ENCODE measurements at places on chromosomes 5 and 9.

DNA sequence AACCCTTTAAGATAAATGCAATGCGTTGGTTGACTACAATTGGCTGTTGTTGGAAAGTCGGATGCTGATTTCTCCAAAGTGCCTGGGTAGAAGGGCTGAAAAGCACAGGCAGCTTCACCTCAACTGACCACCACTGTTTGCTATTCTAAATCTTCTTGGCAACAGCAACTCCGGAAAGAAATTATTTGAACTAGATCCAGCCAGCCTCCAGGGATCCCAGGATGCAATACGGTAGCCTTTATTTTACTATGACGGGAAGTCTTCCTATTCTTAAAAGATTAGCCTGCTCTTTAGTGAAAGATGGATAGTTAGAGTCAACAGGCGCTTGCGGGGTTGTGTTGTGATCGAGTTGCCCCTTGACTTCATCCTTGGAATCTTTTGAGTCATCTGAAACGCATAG, 78.6 kb upstream of the KLF9 start:
- DNase-seq: peak; percentile 80

DNA sequence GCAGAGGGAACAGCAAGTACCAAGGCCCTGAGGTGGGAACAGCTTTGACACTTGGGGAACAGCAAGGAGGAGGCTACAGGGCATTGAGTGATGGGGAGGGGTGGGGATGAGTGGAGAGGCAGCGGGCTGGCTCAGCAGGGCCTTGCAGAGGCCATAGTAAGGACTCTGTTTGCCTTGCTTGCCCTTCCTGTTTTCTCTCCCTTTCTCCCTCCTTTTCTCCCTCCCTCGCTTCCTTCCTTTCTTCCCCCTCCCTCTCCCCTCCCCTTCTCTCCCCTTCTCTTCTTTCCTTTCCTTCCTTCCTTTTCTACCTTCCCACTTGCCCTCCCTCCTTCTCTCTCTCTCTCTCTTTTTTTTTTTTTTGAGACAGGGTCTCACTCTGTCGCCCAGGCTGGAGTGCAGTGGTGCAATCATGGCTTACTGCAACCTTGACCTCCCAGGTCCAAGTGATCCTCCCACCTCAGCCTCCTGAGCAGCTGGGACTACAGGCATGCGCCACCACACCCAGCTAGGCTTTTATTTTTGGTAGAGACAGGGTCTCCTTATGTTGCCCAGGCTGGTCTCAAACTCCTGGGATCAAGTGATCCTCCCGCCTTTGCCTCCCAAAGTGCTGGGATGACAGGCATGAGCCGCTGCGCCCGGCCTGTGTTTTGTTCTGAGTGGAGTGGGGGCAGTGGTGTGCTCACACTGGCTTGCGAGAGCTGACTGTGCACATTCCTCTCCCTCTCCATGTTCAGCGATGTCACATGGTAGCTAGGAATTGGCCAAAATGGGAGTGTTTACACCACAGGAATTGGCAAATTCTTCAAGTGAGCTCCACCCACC, 17.1 kb downstream of the IER5L start:
- peak; percentile 86 for DNase-seq

- DNase-seq: no peak
These were observed 167.3 kb upstream of the IRX1 start for GRCh38 chr5:3428334-3428733.

DNA sequence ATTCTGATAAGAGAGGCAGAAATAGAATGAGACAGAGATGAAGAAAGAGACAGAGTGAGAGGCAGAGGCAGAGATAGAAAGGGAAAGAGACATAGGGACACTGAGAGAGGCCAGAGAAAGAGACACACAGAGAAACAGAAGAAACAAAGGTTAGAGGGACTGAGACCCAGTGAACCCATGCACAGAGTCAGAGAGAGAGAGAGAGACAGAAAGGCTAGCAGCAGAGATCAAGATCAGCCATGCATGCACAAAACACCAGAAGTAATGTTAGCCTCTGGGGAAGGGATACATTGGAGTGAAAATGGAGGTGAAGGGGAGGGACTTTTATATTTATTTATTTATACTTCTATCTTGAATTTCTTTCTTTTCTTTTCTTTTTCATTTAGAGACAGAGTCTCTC, 14.1 kb upstream of the SPARC start:
- no peak for DNase-seq

GRCh38 chr5:170745481-170746071, 37.9 kb upstream of the GABRP start:
- DNase-seq: peak; percentile 16

- no peak for DNase-seq
These were observed 77.3 kb downstream of the SLC1A1 start for GRCh38 chr9:4567601-4568000.

- peak; percentile 37 for DNase-seq
These were observed 1.2 kb downstream of the SPRY4 start for GRCh38 chr5:142323480-142324135.

DNA sequence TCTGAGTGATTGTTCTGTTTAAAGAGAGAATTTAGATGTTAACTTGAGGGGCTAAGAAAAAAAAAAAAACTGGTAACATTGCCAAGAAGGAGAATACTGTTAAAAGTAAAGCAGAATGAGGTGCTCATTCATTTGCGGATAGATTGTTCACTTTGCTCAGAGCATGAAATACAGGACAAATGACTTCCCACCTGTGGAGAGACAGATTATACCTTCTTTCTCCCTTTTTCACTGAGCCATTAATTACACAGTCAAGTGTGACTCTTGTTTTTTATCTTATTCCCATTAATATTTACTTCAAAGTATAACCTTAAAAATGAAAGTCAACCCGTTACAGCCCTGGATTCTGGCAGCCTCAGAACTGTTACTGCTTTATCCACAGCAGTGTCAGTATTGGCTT, 264.5 kb downstream of the TAF11L14 start:
- no peak for DNase-seq

GRCh38 chr9:104868687-104869404, 59.1 kb downstream of the ABCA1 start:
- peak; percentile 95 for DNase-seq
